ENCODE measurements at places on chromosomes 5 and 9.

GRCh38 chr9:38009990-38010389, 59.0 kb downstream of the SHB start:
- no peak for DNase-seq

- peak; percentile 20 for DNase-seq
These were observed 131.1 kb downstream of the OLFM1 start for GRCh38 chr9:135218331-135219225.

DNA sequence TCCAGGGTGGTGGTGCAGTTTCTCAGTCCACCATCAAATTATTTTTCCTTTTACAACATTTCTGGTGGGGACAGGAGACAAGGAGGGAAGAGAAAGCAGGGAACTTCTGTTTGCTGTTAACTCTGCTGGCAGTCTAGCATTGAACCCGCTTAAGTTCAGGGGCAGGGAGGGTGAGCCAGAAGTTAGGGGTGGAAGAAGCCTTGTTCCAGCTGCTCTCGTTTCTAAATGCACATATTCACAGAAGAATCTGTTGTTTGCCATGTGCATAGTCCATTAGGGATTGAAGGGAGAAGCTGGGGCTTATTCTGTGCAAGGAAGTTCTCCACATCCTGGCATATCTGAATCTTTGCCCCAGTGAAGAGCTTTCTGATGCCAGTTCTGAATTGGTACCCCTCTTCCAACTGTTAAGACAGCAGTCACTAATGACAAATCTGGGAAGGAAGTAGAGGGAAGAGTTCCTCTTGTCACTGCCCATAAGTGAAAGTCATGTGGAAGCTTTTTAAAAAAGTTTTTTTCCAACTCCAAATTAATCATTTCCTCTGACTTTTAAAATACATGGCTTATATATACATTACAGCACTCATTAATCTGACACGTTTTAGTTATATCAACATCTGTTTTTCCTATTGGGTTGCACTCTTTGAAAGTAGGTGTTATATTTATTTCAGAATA, 32.6 kb upstream of the ACOT12 start:
- no peak for DNase-seq

- DNase-seq = no peak
These were observed 1828.8 kb downstream of the MAT2B start for GRCh38 chr5:165334201-165334600.

GRCh38 chr9:38345851-38346755, 46.4 kb upstream of the ALDH1B1 start:
- no peak for DNase-seq

DNA sequence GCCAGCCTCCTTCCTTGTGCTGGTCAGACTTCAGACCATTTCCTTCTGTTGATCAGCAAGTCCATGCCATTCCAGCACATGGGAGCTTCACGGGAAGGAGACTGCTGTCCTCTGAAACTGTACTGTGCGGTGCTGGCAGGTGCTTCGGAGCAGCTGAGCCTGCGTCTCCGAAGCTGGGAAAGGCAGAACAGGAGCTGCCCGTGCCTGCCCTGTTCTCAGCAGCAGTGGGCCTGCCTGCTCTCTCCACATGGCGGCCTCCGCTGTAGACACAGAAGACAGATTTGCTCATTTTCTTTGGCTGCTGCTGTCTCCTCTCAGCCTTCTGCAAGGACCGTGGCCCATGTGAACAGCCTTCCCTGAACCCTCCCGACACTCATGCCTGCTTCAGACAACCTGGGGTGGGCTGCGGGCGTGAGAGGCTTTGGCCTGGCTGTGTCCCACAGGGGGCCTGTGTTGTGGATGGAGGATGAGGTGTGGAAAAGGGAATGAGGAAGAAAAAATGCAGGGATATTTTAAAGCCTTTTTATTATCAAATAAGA, 43.1 kb downstream of the HABP4 start:
- no peak for DNase-seq
